ENCODE measurements at places on chromosomes 4 and X. TPM values are rescaled to one million over a fixed set of nuclear protein-coding genes. Genes with fewer than 3 reads are reported as not detected.

The DDX53 gene
- not detected for total RNA-seq

The USP26 gene
- not detected for total RNA-seq

The NAP1L2 gene
- total RNA-seq = 7.2 TPM

The CT45A9 gene
- total RNA-seq = not detected

The GALNTL6 gene
- total RNA-seq = 0.39 TPM

The HSFX2 gene
- total RNA-seq = not detected

The RASSF6 gene
- total RNA-seq = not detected

GRCh38 chr4:46856333-46856732 is 52.7 kb downstream of the COX7B2 start:
- DNase-seq = no peak

DNA sequence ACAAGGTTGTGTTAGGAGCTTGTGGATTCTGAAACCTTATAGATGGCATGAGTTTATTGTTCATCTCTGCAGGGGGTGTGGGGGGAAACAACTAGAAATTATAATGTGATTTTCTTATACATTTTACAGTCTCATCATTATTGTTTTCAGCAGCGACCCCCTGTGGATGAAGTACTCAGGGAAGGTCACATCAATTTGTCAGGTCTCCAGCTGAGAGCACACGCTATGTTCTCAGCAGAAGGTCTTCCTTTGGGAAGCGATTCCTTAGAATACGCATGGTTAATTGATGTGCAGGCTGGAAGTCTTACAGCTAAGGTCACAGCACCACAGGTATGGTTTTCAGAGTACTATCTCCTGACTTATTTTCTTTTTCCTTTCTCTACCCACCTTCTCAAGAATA is 72.2 kb downstream of the BLTP1 start:
- no peak for DNase-seq

- no peak for DNase-seq
Observed at GRCh38 chr4:145487631-145488030, 6.0 kb downstream of the SMAD1 start.

DNA sequence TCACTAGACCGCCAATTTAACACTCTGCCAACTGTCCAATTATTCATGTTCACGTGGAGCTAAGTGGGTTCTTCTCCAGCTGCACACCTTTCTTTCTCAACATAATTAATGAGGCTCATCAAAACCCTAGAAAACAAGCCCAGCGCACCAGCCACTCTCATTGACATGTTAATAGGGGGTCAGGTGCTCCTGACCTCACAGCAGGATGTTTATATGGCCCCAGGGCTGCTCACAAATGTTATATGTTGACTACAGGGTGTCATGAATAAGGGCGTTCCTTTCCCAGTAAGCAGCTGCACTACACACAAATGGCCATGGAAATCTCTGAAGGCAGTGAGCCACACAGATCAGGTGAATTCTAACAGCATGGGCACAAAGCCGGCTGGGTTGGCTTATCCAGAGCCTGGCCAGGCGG is 209.8 kb downstream of the MGST2 start:
- DNase-seq = no peak

- no peak for DNase-seq
Observed at GRCh38 chr4:174061026-174061425, 222.4 kb downstream of the FBXO8 start.

DNA sequence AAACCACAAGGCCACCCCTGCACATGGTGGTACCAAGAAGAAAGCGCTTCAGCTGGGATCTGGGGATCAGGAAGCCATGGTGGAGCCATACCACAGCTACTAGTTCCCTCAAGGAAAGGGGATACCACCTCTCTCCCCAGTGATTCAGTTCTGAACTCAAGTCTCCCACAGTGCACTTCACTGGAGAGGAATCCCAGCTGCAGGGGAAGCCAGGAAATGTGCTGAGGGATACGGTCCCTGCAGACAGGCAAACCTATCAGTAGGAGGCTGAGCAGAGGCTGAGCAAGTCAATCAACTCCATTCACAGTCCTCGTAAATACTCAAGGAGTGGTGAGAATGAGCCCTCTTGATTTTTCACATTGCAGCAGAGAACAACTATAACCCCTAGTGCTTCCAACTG is 11.0 kb downstream of the TMEM192 start:
- no peak for DNase-seq

GRCh38 chr4:98570151-98570797 is 88.1 kb downstream of the TSPAN5 start:
- no peak for DNase-seq

GRCh38 chrX:44735498-44735897 is 108.3 kb upstream of the DUSP21 start:
- no peak for DNase-seq

GRCh38 chr4:175953960-175954521 is 111.6 kb upstream of the WDR17 start:
- DNase-seq = no peak

- no peak for DNase-seq
Observed at GRCh38 chrX:1451661-1452515, 821 bp downstream of the ASMTL start.

- DNase-seq = no peak
Observed at GRCh38 chr4:172390331-172390730, 577.1 kb downstream of the GALNTL6 start.

DNA sequence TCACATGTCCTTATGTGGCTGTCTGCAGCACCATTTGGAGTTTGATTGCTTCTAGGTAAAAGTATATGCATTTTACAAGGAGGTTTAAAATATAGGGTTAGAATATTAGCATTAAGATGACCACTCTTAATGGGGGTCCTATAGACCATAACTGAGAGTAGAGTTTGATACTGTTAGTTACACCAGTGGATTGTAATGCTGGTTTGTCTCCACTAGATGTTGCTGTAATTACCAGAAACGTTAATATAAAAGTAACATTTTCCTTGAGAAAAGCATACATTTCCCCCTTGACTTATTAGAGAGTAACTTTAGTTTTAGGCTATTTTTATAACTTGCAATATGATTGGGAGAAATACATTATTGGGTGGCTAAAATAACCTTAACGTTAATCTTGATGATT is 93.0 kb downstream of the ZXDA start:
- DNase-seq = no peak

- no peak for DNase-seq
Observed at GRCh38 chr4:90855111-90855510, 727.9 kb downstream of the CCSER1 start.

- DNase-seq = no peak
Observed at GRCh38 chr4:44912980-44913379, 186.6 kb upstream of the GNPDA2 start.

DNA sequence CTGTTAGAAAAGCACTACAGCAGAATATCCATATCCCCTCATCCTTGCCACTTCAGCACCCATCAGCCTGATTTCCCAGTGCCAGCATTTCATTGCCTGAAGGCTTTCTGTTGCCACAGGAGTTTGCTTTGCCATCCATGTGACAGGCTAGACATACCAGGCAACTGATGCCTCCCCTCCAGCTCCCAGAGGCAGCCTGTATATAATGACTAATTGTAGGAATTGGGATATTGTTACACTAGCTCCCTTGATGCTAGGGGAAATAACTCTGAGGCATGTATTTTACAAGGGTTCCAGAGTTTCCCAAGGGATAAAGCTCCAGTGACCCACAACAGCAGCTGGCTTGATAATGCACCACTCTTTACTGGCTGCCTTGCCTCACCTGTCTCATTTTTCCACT is 608.0 kb upstream of the FTHL17 start:
- DNase-seq = no peak

DNA sequence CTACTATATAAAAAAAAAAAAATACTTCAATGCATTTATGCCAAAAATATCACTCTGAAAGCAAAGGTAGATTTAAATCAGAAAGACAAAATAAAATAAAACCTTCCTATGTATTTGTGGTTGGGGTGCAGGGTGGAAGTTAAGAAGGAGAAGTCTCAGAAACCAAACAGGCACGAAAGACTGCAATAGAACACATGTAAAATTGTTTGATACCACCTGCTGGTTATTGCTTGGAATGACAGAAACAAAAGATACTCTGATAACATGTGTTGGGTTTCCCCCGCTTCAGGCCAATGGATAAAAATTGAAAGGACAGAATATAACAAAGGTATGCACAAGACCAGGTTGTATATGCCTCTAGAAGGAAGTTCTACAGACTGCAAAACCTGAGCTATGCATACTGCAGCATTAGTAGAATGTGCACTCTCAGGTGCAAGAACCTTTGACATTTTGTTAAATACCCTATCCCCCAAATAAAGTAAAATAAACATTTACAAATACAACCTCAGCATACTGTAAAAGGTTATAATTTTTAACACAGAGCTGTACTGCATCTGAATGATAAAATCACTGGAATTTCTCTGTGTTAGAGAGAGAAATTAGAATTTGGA is 118.8 kb downstream of the GABRA2 start:
- no peak for DNase-seq

- no peak for DNase-seq
Observed at GRCh38 chr4:98585596-98585995, 72.8 kb downstream of the TSPAN5 start.

DNA sequence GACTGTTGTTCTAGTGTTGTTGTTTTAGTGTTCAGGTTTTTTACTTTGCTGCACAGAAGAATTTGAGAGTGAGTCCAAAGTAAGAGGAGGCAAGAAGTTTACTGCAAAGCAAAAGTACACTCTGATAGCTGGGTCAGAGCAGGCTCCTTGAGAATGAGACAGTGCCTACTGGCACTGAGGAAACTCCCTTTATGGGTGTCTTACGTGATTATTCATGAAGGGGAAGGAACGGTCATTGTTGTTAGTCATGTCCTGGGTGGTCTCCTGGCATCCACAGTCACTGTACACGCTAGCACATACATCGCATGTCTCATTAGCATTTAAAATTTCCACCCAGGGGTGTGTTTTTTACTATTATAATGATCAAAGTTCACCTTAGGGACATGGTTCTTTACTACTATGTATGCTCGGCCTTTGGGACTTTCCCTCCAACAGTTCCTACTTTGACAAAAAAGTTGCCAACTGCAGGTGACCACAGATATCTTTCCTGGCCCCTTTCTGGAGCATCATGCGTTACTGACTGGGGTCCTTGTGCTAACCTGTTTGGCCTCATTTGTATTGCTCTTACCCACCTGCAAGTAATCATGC is 688.9 kb upstream of the AMOT start:
- no peak for DNase-seq

GRCh38 chr4:162523171-162523570 is 359.4 kb upstream of the FSTL5 start:
- no peak for DNase-seq
